ENCODE measurements at places on chromosomes 11 and 22.

GRCh38 chr11:44778195-44779100, 51.7 kb downstream of the TSPAN18 start:
- DNase-seq: no peak

DNA sequence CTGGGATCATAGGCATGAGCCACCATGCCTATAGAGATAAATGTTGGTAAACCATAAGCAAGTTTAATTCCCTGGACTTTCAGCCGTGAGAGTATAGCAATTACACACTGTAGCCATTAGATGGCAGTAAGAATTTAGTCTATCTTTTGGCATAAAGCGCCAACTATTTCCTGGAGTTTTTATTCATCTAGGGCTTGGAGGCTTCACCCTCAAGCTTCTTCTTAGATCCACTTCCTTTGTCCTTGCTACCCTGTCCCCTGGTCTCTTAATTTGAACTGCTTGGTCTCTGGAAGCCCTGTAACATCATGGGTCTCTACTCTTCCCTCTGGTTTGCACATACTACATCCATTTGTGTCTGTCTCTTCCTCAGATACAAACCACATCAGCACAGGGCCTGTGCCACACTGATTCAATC, 38.2 kb downstream of the OR10A6 start:
- DNase-seq: no peak

DNA sequence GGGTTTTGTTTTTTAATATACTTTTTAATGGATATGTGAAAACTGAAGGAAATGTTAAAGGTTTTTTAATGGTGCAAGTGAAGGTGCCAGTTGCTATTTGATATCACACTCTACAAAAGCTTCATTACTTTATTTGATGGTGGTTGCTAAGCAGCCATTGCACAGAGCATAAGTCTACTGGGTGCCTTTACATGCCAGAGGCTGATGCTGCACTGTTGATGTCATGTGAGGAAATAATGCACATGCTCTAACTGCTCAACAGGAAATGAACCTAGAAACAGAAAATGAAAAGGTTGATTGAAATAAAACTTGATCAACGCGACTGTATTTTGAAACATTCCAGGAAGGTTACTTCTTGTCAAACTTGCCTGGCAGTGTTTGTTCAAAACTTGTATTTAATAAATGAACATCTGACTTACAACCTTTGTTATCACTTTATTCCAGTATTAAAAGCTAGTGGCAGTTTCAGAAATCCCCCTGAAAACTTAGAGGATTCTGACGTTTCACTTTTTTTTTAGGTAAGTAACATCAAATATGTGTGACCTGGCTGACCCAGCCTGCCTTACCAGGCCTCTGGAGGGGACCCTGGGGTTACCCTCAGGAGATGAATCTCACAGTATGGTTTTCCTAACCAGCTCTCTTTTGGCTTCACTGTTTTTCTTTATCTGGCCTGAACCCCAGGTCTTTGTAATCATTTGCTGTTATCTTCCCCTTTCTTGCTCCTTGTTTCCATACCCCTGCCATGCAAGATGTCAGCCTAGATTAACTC, 2.4 kb upstream of the ATP5MG start:
- DNase-seq: no peak

DNA sequence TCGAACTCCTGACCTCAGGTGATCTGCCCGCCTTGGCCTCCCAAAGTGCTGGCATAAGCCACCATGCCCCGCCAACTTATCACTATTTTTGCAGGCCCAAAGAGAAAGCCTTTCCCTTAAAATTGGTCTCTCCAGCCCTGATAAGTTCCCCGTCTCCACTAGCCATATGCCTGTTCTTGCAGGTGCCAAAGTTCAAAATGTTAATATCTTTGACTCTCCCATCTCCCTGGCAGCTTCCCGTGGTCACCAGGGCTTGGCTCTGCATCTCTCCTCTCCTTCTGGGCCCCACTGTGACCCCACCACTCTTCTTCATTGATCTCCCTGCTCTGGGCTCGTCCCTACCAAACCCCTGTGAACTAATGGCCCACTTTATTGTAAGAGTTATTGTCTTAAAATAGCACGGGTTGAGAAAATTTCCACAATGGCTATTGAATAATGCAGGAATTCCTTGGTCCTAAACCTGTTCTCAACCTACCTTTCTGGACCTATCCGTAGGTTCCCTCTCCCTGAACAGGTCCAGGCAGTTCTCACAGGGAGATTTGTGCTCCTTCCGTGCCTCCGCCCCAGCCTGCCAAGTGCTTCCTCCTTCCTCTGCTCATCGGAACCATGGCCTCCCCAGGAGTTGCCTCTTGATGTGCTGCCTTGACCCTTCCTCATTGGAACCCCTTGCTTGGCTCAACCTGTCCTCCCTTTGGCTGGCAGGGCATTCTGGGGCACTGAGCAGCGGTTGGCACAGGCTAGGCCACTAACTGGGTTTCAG, 147.5 kb downstream of the DSCAML1 start:
- DNase-seq: no peak

GRCh38 chr22:37001826-37002225, 17.4 kb downstream of the TST start:
- no peak for DNase-seq

DNA sequence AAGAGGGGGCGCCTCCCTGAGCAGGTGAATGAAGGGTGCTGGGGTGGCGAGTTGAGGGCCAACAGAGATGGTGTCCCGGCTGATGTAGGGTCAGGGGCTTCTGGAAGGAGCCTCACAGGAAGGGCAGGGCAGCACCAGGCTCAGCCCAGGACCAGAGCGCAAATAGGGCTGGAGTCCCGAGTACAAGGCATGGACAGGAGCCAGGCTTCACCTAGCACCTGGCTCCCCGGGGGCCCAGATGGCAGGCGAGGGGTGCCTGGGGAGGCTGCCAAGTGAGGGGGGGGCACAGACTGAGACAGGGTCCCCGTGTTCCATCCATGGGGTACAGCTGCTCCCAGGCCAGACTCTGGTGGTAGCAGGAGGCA, 105.8 kb downstream of the KCNQ1 start:
- DNase-seq: no peak

GRCh38 chr11:86301742-86302091, 323 bp upstream of the HIKESHI start:
- DNase-seq: no peak

- no peak for DNase-seq
Measured at GRCh38 chr11:8221917-8222495, 41.7 kb downstream of the LMO1 start.

DNA sequence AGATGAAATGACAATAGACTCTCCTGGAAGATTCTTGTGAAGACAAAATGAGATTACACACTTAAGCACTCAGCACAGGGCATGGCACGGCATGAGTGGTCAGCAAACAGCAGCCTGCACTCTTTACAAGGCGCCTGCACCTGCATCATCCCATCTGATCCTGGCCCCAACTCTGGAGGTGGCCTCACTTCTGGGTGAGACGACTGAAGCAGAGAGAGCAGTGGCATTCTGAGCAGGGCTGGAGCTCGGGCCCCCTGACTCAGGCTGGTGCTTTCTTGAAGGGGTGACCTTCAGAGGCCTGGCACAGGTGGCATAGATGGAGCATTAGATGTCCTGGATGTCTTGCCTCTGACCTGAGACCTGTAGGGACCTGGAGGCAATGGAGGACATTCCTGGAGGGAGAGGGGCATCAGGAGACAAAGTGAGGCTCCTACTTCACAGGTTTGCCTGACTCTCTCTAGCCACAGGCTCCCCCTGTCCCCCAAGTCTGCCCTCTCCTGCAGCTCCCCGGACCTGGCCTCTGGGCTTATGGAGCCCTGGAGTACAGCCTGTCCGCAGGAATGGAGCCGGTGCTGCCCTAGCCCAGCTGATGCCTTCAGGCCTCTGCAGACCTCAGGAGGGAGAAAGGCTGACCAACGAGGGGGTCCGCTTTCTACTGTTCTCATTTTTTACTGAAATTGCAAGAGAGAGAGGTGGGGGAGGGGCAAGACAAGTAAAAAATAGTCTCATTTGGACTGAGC, 65.5 kb upstream of the THY1 start:
- DNase-seq: no peak

DNA sequence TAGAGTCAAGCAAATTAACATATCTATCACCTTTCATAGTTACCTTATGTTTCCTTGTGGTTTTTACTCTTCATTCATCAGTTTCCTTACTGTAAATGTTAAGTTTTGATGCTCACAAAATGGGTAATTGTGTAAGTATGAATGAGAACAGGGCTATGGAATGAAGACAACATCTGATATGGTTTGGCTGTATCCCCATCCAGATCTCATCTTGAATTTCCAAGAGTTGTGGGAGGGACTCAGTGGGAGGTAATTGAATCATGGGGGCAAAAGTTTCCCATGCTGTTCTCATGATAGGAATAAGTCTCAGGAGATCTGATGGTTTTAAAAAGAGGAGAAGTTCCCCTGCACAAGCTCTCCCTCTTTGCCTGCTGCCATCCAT, 107.6 kb downstream of the CCDC34 start:
- DNase-seq: no peak

GRCh38 chr22:26322179-26322905, 106.7 kb upstream of the ASPHD2 start:
- DNase-seq: no peak

DNA sequence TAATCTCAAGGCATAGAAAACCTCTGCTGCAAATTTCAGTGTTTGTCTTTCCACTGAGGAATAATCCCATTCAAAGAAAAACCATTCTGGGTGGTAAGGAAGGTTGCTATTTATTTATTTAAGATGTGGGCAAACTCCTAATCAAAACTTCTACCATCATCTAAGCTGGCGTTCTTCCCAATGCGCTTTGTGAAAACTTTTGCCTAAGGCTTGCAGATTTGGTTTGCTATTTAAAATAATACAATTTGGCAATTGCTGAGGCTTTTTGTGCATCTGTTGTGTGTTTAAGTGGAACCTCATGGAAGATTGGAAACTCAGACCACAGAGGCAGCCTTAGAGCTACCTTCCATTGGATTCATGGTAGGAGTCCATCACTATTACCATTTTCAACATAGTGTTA, 309.0 kb downstream of the BLID start:
- DNase-seq: no peak

DNA sequence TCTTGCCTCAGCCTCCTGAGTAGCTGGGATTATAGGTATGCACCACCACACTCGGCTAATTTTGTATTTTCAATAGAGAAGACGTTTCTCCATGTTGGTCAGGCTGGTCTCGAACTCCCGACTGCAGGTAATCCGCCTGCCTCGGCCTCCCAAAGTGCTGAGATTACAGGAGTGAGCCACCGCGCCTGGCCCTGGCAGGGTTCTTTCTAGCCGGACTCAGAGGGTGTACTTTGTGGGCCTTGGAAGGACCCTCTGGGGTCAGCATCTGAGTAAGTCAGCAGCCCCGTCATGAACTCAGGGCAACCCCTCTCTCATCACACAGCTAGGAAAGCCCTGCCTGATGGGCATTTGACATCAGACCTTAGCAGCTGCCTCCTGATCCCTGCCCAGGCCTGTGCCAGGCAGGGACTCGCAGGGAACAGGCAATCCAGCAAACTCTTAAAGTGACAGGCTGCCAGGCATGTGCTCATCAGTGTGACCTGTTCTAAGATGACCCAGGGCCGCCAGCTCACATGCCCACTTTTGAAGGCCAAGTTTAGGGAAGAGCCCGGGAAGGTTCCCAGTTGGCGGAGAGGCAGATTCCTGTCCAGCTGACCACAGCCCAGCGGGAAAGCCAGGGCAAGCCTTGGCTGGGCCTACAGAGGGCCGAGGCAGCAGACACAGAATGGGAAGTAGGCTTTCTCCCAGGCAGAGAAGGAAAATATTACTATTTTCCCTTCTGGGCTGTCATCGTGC, 92.9 kb downstream of the MORC2 start:
- peak; percentile 60 for DNase-seq

DNA sequence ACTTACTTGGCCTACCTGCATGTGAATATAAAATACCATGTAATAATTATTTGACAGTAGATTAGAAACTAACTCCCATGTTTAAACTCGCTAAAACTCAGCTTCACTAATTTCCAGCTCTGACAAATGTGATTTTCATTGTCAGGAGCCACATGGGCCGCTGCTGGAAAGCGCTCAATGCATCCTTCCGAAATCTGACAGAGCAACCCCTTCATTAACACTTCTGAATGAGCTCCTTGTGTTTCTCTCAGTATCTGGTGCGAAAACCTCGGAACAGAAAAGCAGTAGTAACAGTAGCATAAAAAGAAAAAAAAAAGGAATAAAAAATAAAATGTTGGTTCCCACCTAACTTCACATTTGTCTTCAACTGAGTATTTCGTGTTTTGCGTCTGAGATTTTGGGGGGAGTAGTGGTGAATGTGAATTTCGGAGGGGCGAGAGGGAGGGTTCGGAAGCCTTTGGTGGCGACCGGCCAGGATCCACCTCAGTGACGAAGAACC, 710 bp downstream of the MTCH2 start:
- peak; percentile 60 for DNase-seq

DNA sequence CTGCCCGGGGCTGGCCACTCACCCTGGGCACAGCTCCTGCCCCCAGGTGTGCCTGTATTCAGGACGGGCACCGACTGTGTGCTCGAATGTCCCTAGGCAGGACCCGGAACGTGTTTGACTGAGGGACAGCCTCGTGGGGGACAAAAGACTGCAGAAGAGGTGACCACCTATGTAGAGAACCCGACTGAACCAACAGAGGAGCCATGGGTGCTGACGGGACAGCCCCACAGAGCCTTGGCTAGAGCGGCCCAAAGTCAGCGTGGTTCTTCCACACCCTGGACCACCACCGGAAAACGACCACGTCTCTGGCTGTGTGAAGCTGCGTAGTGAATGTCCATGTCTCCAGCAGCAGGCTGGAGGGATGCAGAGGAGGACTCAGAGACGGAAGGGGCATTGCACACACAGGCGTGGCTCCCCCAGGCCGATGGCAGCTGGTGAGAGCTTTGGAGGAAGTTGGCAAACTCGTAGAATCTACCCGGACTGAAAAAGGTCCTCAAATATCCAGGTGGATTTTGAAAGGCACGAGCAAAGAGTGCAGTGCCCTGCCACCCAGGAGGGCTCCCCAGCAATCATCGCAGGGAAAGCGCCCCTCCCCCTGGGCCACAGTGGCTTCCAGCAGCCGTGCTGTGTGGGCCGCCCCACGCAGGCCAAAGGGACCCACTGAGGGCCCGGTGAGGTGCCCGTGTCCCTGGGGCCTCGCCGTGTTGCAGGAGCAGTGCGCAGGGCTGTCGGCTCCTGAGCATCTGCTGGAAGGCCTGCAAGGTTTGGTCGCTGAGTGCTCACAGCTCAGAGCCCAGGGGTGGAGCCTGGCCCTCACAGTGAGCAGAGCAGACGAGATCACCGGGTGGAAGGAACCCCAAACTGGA, 17.5 kb upstream of the MUC5B start:
- DNase-seq: no peak

DNA sequence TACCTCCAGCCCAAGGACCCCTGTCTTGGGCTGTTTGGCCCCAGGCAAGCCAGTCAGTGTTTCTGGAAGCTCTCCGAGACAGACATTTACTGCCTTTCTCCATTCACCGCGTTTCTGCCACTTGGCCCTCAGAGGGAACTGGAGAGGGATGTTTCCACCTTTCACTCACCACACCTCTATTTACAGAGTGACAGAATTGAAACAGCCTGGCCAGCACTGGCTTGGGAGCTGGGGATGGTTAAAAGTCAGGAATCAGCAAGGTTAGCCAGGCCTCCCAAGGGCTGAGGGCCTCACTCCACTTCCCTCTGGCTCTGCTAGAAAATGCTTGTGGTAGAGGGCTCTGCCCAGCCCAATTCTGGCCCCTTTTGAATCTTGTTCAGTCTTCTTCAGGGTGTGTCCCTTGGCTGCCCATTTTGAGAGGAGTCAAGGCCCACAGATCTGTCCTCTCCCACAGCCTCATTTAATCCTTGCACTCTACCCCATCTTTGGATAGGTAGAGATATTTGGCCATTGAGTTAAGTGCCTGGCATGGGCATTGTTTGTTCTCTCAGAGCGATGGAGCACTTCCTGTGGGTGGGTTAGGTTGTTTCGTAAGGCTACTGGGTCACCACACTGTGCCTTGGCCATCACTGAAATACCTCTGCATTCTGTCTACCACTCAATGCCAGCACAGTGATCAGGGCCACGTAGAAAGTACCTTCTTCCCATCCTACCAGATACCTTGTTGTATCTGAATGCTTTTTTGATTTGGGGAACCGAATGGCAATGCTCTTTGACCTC, 119.2 kb downstream of the MICAL2 start:
- no peak for DNase-seq

Measured in C1 segment of cervical spinal cord (tissue), 14 donors.